ENCODE measurements at places on chromosomes 12 and 14. TPM values are rescaled to one million over a fixed set of nuclear protein-coding genes. Genes with fewer than 3 reads are reported as not detected.

DNA sequence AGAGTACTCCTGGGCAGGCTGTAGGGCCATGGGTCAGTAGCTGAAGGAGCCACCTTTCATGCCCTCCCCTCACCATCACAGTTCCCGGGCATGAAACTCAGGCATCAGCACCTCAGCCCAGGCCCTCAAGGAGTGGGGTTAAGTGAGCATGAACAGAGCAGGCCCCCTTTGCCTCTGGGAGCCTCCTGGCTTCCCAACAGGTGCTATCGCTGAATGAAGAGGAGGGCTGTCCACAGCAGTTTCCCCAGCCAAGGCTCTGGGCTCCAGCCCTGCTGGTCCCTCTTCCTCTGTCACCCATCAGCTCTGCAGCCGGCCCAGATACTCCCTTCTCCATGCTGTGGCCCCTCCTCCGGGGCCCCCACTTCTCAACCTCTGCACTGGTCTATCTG lies 184.3 kb downstream of the ZFP36L1 start:
- peak overlapping the region; percentile 82 for H3K27ac ChIP-seq
- H3K4me3 ChIP-seq = no peak overlapping the region
- H3K27me3 ChIP-seq = no peaks in the 10 kb centered on the region
- H3K36me3 ChIP-seq = no peaks in the 10 kb centered on the region
- H3K4me1 ChIP-seq = peaks cover 45% of the 10 kb centered on the region

- H3K4me1 ChIP-seq = peaks cover 14% of the 10 kb centered on the region
- H3K27ac ChIP-seq = no peak overlapping the region
- no peaks in the 10 kb centered on the region for H3K27me3 ChIP-seq
- no peak overlapping the region for H3K4me3 ChIP-seq
- no peaks in the 10 kb centered on the region for H3K36me3 ChIP-seq
- no peak for DNase-seq
Observed at GRCh38 chr12:14273913-14274311, 91.6 kb upstream of the ATF7IP start.

DNA sequence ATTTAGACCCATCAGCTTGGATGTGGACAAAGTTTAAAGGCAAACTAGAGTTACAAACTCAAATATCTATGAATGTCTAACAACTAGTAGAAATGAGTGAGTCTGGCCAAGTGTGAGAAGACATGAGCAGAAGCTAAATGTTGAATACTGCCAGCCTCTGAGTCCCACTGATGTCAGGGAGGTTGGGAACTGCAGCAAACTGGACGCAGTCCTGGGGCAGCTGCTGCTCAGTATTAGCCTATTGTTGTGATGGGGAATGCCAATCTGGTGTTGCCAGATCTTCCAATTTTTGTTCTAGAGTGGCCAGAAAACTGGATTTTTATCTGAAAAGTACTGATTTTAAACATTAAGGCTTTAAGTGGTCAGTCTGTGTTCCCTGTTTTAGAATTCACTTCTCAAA lies 770.4 kb upstream of the STXBP6 start:
- DNase-seq = no peak
- no peaks in the 10 kb centered on the region for H3K27me3 ChIP-seq
- H3K4me1 ChIP-seq = no peaks in the 10 kb centered on the region
- no peak overlapping the region for H3K4me3 ChIP-seq

DNA sequence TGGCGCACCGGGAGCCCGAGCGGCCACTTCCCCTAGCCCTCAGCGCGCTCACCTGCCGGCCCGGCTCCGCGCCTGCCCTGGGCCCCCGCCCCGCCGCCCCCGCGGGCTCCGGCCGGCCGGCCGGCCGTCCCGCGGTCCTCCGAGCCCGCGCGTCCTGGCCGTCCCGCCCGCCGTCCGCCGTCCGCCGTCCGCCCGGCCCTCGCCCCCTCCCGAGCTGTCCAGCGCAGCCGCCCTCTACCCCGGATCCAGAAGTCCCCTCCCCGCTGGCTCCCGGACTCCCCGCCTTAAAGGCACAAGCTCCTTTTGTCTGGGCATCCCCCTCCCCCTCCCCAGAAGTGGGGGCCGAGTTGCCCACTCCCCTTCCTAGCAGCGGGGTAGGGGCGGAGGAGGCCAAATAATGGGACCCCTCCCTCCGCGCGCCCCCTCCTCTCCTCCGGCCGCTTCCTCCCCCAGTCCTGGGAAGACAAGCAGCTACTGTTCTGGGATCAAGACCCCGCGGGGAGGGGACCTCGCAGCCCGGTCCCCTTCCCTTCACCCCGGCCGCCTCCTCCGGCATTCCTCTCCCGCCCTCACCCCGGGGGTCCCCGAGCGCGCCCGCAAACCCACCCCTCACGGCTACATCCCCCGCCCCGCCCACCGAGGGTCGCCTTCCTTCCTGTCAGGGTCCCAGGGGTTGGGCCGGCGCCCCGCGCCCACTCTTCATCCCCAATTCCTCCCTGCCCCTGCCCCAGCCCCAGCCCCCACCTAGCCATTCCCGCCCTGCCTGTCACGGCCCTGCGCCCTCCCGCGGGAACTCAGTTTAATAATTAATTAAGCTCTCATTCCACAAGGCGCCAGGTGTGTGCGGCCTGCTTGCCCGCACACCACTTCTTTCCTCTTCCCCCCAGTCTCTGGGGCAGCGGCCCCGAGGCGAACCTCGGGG lies at the start of gene ADCY6:
ADCY6 (minus strand) TSS at position 236 of the 922 bp plus-strand sequence. CDS start 5,655 bp downstream, outside the sequence.
- H3K27ac ChIP-seq = peak within 1 kb of the TSS; percentile 92
- peaks cover 10% of the 10 kb centered on the region for H3K4me1 ChIP-seq
- peak within 1 kb of the TSS; percentile 81 for H3K4me3 ChIP-seq
- no peaks in the 10 kb centered on the region for H3K27me3 ChIP-seq

DNA sequence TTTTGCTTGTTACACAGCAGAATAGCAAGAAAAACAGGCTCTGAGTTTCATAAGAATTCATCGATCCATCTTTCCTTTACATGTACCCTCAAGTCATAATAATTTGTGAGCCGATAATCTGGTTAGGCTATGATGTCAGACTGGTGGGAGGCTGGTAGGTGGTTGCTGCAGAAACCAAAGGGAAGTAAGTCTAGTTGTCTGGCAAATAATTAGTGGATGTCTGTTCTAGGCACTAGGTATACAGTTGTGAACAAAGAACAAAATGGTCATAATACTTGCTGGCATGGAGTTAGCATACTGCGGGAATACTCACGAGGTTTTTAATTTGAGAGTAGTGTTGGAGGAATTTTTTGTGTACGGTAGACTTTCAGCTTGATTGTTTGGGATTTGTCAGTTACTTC lies 8.8 kb downstream of the SUSD6 start:
- no peaks in the 10 kb centered on the region for H3K27me3 ChIP-seq
- peaks cover 50% of the 10 kb centered on the region for H3K4me1 ChIP-seq
- H3K4me3 ChIP-seq = no peak overlapping the region
- no peak for DNase-seq
- no peaks in the 10 kb centered on the region for H3K36me3 ChIP-seq

DNA sequence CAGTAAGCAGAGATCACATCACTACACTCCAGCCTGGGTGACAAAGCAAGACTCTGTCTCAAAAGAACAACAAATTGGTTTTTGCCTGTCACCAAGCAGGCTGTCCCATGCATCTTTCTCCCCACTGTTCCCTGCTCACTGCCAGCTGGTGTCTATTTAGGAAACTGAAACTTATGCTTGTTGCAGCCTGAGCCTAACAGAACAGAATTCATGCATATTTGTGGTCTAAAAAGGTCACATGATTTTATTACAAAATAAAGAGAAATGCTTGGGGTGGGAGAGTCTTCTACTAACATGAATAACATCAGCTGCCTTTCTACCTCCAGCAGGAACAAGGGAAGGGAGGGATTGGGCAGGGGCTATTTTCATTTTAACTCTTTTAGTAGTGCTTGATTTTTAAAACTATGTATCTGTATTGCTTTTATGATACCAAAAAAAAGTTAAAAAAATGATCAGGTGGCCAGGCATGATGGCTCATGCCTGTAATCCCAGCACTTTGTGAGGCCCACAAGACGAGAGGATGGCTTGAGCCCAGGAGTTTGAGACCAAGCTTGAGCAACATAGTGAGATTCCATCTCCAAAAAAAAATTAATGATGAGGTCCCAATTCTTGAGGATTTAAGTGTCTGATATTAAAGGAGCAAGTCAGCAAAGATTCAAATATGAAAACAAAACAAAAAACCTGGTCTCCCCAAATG lies 923 bp downstream of the STAT2 start:
- H3K27me3 ChIP-seq = no peaks in the 10 kb centered on the region
- peak overlapping the region; percentile 23 for H3K4me3 ChIP-seq
- peak; percentile 40 for DNase-seq
- H3K36me3 ChIP-seq = peaks cover 21% of the 10 kb centered on the region
- H3K4me1 ChIP-seq = peaks cover 2% of the 10 kb centered on the region

DNA sequence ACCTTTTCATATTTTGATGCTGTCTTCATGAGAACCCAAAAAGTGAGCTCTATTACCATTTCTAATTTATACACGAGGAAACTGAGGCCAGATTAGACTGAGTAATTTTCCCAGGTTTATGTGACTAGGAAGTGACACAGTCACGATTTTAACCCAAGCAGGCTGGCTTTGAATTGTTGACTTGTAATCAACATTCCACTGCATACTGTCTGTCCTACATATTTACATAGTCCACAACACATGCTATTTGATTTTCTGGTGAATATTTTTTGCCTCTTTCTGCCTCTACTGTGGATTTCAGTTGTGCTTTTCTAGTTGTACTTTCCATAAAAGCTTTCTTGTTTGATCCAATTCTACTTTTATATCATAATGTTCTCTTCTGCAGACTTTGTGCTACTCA lies 8.2 kb downstream of the TAS2R7 start:
- DNase-seq = no peak
- H3K27ac ChIP-seq = no peak overlapping the region
- H3K4me3 ChIP-seq = no peak overlapping the region
- H3K36me3 ChIP-seq = no peaks in the 10 kb centered on the region

- H3K36me3 ChIP-seq = no peaks in the 10 kb centered on the region
- H3K27ac ChIP-seq = no peak overlapping the region
- no peaks in the 10 kb centered on the region for H3K27me3 ChIP-seq
- no peak for DNase-seq
- no peak overlapping the region for H3K4me3 ChIP-seq
- H3K4me1 ChIP-seq = no peaks in the 10 kb centered on the region
Observed at GRCh38 chr12:82912406-82912805, 225.7 kb downstream of the TMTC2 start.

DNA sequence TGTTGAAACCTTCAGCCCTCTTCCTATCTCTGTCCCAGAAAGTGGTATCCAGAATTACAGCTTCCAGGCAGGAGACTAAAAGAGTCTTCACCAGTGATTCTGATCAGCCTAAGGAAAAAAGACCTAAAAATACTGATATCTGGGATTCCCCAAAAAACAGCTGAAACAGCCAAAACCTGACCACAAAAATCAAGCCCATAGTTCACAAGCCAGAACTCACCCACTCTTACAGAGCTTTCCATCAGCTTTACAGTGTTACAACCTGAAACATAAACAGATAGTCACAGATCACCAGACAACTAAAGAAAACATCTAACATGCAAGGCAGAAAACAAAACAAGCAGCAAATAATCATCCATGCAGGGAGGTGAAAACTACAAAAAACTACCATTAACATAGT lies 26.0 kb upstream of the TSPAN8 start:
- H3K36me3 ChIP-seq = no peaks in the 10 kb centered on the region
- DNase-seq = no peak
- H3K4me1 ChIP-seq = no peaks in the 10 kb centered on the region
- no peak overlapping the region for H3K27ac ChIP-seq
- H3K27me3 ChIP-seq = no peaks in the 10 kb centered on the region

IGF1 gene
- total RNA-seq = 60.7 TPM

DNA sequence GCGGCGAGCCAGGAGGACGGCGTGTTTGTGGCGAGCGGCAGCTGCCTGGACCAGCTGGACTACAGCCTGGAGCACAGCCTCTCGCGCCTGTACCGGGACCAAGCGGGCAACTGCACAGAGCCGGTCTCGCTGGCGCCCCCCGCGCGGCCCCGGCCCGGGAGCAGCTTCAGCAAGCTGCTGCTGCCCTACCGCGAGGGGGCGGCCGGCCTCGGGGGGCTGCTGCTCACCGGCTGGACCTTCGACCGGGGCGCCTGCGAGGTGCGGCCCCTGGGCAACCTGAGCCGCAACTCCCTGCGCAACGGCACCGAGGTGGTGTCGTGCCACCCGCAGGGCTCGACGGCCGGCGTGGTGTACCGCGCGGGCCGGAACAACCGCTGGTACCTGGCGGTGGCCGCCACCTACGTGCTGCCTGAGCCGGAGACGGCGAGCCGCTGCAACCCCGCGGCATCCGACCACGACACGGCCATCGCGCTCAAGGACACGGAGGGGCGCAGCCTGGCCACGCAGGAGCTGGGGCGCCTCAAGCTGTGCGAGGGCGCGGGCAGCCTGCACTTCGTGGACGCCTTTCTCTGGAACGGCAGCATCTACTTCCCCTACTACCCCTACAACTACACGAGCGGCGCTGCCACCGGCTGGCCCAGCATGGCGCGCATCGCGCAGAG lies 873 bp downstream of the PLXNC1 start:
- peaks cover 51% of the 10 kb centered on the region for H3K27me3 ChIP-seq
- H3K27ac ChIP-seq = no peak overlapping the region
- DNase-seq = peak; percentile 58

CATSPERB gene
- 9.0 TPM for total RNA-seq

GRCh38 chr12:70469221-70469820 lies 103.2 kb downstream of the KCNMB4 start:
- no peak overlapping the region for H3K4me3 ChIP-seq
- DNase-seq = no peak
- H3K27me3 ChIP-seq = no peaks in the 10 kb centered on the region
- no peaks in the 10 kb centered on the region for H3K36me3 ChIP-seq

GRCh38 chr14:103213331-103213730 lies 90.1 kb downstream of the TNFAIP2 start:
- no peaks in the 10 kb centered on the region for H3K36me3 ChIP-seq
- no peak for DNase-seq
- no peaks in the 10 kb centered on the region for H3K4me1 ChIP-seq
- no peaks in the 10 kb centered on the region for H3K27me3 ChIP-seq

- H3K4me1 ChIP-seq = no peaks in the 10 kb centered on the region
- H3K36me3 ChIP-seq = no peaks in the 10 kb centered on the region
- H3K4me3 ChIP-seq = no peak overlapping the region
- no peak overlapping the region for H3K27ac ChIP-seq
Observed at GRCh38 chr12:100962086-100962712, 167.6 kb downstream of the ANO4 start.

DNA sequence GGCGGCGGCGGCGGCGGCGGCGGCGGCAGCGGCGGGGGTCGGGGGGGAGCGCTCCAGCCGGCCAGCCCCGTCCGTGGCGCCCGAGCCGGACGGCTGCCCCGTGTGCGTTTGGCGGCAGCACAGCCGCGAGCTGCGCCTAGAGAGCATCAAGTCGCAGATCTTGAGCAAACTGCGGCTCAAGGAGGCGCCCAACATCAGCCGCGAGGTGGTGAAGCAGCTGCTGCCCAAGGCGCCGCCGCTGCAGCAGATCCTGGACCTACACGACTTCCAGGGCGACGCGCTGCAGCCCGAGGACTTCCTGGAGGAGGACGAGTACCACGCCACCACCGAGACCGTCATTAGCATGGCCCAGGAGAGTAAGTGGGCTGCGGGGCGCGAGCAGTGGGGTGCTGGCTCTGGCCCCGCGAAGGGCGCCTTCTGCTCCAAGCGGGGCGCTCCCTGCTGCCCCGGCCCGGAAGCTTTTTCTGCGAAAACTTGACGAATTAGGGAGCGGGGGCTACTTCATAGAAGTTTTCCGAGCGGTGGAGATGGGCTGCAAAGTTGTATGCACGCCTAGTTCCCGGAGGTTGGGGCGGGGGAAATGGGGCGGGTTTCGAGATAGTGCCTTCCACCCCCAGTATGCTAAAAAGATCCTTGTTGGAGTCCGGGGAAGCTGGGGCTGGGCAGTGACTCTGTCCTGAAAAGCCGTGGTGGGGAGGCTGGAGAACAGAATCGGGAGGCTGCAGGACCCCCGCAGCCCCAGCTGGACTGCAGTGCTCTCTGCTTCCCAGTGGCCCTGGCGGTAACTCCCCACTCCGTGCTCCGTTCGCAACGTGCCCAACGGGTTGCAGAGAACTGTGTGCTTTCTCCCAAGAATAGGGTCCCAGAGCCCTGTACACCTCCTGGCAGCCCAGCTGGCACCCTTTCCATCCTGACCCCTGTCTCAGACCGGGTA lies 751 bp downstream of the GDF11 start:
- no peak overlapping the region for H3K27ac ChIP-seq
- no peaks in the 10 kb centered on the region for H3K27me3 ChIP-seq
- no peaks in the 10 kb centered on the region for H3K36me3 ChIP-seq
- H3K4me3 ChIP-seq = peak overlapping the region; percentile 57
- DNase-seq = peak; percentile 79

All from lung (tissue), 17 donors.